Islet precursor cell (in vitro differentiated cells): ENCODE measurements at places on chromosomes 6 and 20.

DNA sequence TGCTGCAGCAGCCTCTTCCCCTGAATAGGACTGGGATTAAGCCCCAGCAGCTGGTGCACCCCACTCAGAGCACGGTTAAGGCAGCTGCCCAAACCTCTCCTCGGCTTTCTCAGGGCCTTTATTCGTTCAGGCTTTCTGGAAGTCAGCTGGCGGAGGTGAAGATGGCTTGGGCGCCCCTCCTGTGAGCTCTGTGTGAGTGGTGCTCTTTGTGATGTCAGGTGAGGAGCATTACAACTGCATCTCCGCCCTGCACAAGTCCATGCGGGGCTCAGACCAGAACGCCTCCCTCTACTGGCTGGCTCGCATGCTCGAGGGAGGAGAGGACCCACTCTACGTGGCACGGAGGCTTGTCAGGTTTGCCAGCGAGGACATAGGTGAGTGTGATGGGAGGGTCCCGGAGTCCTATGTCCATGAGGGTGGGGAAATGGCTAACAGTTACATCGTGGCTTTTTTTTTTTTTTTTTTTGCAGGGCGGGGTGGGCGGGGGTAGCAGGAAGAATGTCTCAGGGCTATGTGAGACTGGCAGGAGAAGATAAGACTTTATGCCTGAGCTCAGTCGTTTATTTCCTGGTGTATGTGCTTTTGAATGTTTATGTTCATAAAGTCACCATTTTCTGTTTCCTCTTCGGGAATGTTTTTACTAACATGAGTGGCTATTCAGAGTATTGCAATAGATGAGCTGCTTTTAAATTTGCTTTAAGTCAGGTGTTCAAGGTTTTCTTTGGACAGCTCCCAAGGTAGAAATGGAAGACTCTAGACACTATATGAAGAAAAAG, 18.2 kb downstream of the WRNIP1 start:
- DNase-seq = no peak

GRCh38 chr6:36685926-36686667, 7.6 kb downstream of the CDKN1A start:
- no peak for DNase-seq

- DNase-seq = peak; percentile 90
Observed at GRCh38 chr6:39377539-39377950, 55.0 kb upstream of the KCNK16 start.

GRCh38 chr6:121885399-121886152, 450.1 kb downstream of the GJA1 start:
- DNase-seq = no peak

GRCh38 chr6:167668019-167668753, 158.5 kb upstream of the AFDN start:
- DNase-seq = no peak

- DNase-seq = peak; percentile 82
Observed at GRCh38 chr6:7502743-7503142, 38.7 kb upstream of the DSP start.

GRCh38 chr6:5004373-5005037, 668 bp upstream of the RPP40 start:
- DNase-seq = no peak

GRCh38 chr6:166770216-166771116, 143.4 kb upstream of the RPS6KA2 start:
- DNase-seq = peak; percentile 49

GRCh38 chr20:36629719-36630681, 16.0 kb downstream of the SLA2 start:
- DNase-seq = no peak

GRCh38 chr6:170404697-170405096, 98.1 kb downstream of the FAM120B start:
- peak; percentile 41 for DNase-seq

DNA sequence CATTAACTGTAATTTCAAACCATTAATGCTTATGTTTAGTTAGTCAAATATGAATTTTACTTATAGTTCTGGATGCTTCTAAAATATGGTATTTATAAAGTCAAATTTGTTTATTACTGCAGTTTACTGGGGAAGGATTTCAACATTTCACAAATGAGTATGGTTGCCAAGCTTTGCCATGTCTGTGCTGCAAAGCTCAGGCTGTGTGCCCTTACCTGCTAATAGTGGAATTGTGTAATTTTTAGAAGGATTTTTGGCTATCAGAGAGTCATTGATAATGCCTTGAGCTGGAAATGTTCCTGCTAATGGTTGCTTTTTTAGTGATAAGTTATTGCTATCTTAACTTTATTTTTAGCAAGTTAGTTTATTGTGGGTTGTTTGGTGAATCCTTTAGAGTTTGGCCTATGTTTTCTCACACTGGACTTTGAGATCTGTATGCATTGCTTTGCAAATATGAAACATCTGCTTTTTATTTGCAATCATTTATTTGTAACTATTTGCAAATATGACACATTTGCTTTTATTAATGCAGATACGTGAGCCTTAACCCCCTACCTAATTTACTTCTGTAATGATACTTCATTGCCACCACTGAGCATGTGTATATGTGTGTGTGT, 105.8 kb downstream of the CD109 start:
- no peak for DNase-seq

- no peak for DNase-seq
Observed at GRCh38 chr6:53986721-53987521, 124.3 kb upstream of the MLIP start.

DNA sequence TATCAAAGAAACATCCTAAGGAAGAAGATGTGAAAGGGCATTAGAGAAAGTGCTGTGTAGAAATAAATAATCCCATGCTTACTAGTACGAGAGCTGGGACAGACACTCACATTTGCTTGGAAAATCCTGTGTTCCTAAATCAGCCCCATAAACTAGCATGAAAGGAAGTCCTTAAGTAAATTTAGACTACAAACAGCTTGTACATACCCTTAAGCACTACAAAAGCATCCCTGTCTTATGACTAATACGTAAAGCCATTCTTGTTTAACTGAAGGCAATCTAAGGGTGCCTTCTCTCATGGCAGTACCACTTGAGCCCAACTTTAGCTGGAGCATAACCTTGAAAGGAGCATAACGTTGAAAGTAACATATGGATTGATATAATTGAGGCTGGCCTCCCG, 15.4 kb upstream of the FOXQ1 start:
- DNase-seq = no peak

DNA sequence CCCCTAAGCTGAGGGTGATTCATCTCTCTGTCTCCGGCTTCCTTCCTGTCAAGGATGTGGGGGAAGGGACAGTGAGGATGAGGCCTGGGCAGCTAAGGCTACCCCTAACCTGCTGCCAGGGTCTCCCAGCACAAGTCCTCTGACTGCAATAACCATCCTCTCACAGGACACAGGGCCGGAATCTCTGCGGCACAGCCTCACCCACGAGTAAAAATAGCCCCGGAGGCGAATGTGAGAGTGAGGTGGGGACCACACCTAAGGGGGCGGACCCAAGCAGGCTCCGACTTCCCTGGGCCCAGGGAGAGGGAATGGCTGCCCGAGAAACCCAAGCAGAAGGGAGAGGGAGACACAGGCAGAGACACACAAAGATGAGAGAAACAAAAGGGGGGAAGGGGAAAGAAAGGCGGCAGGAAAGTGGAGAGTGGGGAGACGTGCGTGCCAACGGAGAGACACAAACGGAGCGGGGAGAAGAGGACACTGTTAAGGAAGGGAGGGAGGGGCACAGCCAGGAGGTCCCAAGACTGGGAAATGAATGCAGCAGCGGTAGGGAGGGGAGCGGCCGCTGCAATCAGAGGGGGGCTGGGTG, 1.4 kb downstream of the CLIC1 start:
- DNase-seq = peak; percentile 90

DNA sequence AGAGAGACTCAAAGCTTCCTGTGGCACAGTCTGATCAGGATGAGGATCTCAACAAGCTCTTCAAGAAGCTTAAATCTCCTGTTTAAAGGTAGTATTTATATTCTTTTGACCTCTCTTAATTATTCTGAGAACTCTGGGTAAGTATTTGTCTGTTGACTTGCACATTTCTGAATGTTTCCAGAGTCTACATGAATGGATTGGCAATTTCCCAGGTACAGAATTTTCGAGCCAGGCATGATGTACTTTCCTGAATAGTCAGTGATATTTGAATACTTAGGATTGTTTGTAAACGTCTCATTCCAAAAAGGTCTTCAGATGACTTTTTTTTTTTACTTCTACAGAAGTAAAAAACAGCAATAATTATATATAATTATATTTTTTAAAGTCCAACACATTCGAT, 293.4 kb downstream of the TBC1D32 start:
- no peak for DNase-seq

- DNase-seq = peak; percentile 86
Observed at GRCh38 chr20:56343861-56344381, 14.9 kb upstream of the FAM210B start.

DNA sequence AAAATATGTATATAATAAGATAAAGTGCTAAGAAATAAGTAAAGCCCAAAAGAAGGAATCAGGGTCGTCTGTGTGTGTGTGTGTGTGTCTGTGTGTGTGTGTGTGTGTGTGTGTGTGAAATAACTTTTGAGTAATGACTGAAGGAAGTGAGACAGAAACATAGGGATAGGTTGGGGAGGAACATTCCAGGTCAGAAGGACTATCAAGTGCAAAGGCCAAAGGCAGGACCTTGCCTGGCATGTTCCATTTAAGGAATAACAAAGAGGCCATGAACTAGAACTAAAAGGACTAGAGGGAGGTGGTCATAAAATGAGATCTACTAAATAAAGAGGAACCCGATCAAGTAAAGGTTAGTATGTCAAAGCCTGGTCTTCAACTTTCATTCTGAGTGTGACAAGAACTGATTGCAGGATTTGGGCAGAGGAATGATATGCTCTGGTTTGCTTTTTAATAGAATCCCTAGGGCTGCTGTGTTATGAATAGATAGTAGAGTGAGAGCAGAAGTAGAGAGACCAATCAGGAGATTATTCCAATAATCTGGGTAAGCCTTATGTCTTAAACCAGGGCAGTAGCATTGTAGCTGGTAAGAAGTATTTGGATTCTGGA, 6.9 kb downstream of the ENPP3 start:
- DNase-seq = no peak

GRCh38 chr6:121522771-121523386, 87.4 kb downstream of the GJA1 start:
- no peak for DNase-seq

DNA sequence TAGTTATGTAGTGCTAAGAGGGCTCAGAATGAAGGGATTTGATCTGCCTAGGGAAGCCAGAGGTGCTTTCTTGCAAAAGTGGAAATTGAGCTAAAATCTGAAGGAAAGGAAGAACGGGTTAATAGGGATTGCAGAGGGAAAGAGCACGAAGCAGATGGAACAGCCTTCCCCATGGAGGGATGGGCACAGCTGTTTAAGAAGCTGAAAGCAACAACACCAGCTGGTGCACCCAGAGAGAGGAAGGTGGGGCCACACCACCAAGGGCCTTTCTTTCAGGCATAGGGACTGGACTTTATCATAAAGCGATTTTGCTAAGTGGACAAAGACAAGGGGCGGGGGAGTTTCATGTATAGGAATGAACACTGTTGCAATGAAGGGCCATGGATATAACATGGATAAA, 65.8 kb upstream of the SNRPB2 start:
- no peak for DNase-seq

DNA sequence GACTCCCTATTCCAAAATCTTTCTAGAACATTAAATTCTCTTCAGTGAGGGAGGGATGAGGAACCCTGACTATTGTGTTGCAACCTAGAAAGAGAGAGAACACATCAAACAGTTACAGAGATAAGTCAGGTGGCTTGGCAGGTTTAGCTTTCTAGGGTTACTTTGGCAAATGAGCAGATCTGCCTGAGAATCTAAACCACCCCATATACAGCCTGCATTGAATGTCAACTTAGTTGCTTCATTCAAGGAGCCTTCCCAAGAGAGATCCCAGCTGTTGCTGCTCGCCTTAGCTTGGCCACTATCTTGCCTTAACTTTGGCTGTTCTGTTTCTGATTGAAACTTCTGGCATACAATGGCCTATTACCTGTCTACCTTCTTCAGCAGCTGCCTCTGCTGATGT, 74.7 kb upstream of the TCF21 start:
- no peak for DNase-seq

DNA sequence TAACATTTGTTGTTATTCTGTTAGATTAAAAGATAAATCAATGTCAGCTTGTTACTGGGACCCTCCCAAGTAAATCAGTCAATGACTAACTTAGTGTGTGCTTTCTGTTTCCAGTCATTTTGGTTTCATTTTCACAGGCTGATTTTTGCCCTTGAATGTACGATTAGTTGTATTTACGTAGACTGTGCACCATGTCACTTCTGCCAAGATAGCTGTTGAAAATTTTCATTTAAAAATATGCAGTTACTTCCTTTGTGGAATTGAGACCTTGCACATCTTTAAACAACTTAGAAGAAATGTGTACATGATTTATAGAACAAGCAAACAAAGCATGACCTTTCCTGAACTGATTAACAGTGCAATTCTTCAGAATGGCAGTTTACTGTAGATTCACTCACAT, 944.8 kb upstream of the CITED2 start:
- DNase-seq = no peak

GRCh38 chr20:739736-740135, 28.6 kb downstream of the SLC52A3 start:
- no peak for DNase-seq

GRCh38 chr20:41245086-41245707, 72.3 kb downstream of the ZHX3 start:
- no peak for DNase-seq

DNA sequence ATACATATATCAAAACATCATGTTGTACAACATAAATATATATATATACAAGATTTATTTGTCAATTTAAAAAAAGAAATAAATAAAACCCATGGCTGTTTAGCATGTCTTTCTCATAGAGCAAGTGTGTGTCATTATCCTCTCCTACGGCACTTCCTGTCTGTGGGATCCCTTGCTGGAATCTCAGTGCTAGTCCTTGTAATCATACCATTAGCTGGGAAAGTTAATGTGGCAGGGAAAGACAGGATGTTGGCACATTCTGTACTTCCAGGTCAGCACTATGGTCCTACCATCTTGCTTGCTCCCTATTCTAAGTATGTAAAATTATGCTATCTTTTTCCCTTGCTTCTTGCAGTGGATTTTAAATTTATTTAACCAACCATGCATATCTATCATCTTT, 9.5 kb upstream of the SLC17A3 start:
- no peak for DNase-seq

DNA sequence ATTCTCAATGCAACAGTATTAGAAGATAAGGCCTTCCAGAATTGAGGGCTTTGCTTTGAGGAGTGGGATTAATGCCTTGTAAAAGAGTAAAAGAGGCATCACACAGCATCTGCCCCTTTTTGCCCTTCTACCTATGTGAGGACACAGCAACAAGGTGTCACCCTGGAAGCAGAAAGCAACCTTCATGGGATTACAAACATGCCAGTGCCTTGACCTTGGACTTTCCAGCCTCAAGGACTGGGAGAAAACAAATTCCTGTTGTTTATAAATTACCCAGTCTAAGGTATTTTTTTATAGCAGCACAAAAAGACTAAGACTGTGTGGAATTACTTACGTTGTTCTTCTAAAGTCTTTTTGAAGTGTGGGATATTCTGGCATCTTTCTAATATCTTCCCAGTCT, 150.0 kb upstream of the SLC22A16 start:
- no peak for DNase-seq

DNA sequence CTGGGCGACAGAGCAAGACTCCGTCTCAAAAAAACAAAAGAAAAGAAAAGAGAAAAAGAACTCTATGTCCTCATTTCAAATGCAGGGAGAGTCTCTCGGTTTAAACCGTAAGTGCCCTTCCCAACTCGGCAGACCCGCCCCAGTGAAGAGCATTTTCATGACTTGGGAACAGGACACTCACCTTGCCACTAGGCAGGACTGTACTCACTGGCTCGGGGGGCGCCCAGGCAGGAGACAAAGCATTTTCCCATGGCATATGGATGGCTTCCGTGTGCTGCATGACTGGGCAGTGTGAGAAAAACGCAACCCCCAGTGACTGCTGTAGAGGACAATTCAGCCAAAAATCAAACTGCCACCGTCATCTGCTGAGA, 23.7 kb upstream of the MRGBP start:
- no peak for DNase-seq
